ENCODE measurements at places on chromosomes 4 and X.

GRCh38 chrX:64975989-64976672, at the start of gene ZC4H2:
TSS of gene ZC4H2 (minus strand) at chrX:64976450. CDS start at chrX:64976377, 73 bp downstream.
- peak; percentile 8 for DNase-seq

- no peak for DNase-seq
Observed at GRCh38 chr4:3283916-3284315, 8.9 kb upstream of the RGS12 start.

- no peak for DNase-seq
Observed at GRCh38 chrX:121160987-121161386, 113.6 kb downstream of the GLUD2 start.

- no peak for DNase-seq
Observed at GRCh38 chr4:140096483-140096861, 57.5 kb downstream of the MAML3 start.

- peak; percentile 0 for DNase-seq
Observed at GRCh38 chrX:68490644-68491043, 8.2 kb upstream of the YIPF6 start.

DNA sequence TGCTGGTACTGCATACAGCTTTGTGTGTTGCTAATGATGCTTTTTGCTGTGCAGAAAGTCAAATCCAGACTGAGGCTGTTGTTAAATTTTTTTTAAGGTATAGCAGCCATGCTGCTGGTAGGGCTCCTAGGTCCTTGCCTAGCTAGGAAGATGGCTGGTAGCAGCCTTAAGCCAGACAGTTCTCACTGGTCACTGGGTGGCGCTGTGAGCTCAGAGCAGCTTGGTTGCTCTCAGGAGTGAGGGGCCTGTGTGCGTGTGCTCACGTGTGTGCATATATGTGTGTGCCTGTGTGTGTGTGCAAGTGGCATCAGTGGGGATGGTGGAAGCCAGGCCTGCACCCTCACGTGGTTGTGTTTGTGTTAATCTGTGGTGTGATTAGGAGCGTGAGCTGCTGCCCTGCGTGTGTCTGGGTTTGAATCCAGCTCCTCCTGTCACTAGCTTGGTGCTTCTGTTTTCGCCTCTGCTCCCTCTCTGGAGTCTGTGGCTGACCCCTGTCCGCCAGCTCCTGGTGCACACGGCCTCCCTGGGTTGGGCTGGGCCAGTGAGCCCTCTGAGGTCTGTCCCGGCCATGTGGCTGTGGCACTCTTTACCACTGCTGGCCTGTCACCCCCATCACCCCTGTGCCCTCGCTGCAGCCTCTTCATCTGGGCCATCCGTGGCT, 46.1 kb downstream of the SORCS2 start:
- no peak for DNase-seq

DNA sequence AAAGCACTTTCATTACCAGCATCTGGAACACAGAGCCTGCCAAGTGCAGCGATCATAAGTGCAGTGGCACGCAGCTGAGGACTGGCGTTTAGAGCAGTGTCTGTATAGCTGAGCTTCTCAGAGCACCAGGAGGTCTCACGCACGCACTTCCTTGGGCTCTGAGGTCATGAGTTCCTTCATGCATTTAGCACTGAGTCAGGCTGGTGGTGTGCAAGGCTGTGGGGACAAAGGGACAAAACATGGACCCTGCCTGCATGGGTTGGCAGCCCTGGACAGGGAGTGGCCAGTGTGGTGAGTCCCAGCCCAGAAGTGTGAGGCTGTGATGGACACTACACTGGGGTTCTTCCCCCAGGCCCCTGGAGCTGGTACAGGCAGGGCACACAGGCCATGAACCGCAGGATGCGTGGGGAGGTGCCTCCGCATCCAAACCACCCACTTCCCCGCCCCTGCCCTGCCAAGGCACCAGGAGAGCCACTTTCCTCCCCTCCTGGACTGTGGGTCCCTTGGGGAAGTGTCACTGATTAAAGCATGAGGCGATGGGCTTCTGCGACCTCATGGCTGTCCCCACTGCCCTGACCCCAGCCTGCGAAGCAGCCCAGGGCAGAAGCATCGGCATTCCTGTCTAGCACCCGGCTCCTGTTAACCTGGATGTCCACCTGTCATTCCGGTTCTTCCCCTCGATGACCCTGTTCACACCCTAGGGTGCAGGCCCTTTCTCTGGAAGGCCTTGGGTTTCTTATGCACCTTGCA, 37.2 kb upstream of the GPR78 start:
- DNase-seq = no peak

DNA sequence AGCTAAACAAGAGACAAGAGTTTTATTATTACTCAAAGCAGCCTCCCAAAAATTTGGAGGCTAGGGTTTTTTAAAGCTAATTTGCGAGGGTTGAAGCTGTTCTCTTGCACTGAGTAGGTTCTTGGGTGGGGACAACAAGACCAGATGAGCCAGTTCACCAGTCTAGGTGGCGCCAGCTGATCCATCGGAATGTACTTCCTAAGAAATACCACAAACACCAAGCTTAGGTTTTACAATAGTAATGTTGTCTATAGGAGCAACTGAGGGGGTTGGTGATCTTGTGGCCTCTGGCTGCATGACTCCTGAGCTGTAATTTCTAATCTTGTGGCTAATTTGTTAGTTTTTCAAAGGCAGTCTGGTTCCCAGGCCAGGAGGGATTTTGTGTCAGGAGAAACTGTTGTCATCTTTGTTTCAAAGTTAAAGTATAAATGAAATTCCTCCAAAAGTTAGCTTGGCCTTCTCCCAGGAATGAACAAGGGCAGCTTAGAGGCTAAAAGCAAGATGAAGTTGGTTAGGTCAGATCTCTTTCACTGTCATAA, 130.6 kb downstream of the SLC7A11 start:
- no peak for DNase-seq

DNA sequence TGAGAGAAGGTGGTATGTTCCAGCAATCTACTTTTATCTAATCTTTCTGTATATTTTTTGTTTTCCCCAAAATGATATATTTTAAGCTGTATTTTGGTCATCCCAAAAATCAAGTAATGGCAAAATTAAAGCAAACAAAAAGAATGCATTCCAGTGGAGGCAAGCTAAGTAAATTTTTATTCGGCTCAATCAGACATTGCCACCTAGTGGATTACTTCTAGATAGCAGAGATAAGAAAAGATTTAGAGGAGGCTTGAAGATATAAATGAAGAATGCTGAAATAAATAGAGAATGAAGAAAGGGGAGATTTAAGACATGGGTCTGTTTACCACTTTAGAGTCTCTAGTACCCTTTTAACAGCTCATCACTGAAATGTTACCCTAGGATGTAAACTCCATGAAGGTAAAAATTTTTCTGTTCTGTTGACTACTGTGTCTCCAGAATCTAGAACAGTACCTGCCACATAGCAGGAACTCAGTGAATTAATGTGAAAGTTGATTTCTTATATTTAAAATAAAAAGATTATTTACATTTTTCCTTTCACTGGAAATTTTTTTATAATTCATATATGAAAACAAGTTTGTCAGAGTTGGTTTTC, 110.9 kb upstream of the ANK2 start:
- no peak for DNase-seq

DNA sequence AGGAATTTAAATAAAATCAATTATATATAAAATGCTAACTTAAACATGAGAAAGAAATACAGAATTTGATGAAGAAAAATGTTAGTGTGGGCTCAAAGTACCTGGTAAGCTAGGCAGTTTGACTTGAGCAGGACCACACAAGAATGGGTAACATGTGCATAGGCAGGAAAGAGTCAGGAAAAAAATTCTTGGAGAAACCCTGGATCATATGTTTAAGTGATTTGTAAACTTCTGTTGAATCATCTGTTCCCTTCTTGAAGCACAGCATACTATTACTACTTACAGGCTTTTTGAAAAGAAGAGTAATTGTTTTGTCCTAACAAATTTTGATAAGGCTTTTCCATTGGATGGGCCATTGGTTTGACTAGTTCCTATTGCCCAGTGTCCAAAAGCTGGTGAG, 37.5 kb upstream of the FHDC1 start:
- no peak for DNase-seq

DNA sequence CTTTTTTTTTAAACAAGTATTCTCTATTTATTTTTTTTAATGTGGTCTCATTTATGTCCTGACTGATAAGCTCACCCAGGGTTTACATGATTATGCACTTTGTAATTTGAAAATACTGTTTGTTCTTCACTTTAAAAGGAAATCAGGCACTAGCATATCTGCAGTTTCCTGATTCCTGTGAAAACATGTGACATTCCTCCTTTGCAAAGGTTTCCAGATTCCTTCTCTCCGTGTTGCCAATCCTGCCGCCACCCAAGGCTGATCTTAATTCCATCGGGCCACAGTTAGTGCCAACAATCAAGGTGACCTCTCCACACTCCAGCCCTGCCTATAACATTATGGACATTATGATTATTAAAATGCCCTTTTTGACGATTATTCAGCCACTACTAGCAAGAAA, 225.4 kb downstream of the PCDH7 start:
- DNase-seq = no peak

DNA sequence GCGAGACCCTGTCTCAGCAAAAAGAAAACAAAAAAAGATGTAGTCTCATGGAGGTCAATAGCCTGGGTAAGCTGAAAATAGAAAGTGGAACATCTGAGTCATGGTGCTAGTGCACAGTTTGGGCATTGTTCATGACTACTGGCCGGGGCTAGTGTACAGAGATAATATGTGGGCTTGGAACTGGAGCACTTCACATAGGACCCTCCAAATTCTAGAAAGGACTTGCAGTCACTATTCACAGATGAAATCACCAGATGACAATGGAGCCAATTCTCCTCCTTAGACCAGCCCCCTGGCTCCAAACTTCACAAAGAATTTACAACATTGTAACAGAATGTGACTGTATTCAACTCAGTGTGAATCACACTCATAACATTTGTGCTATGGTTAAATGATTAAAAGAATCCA, 367.8 kb upstream of the SLC7A11 start:
- no peak for DNase-seq

- no peak for DNase-seq
Observed at GRCh38 chrX:1676866-1677265, 62.0 kb downstream of the ASMT start.

GRCh38 chr4:146238107-146238506, 23.8 kb downstream of the REELD1 start:
- no peak for DNase-seq

- no peak for DNase-seq
Observed at GRCh38 chrX:107878106-107878505, 52.4 kb downstream of the MID2 start.

DNA sequence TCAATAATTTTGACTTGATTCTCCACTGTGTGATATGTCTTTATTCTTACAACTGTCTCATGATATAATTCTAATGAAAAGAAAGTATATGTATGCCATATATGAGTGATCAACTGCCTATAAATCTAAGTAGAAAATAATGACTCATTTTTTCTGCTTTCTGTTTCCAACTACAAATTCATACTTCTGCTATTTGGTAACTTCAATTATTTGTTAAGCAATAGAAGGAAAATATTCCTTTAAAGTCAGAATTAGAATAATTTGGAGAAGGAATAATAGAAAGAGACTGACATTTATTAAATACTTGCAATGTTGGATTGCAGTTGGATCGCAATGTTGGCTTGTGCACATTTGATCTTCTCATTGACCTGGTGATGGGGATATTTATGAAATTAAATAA, 204.2 kb upstream of the PACRGL start:
- no peak for DNase-seq

DNA sequence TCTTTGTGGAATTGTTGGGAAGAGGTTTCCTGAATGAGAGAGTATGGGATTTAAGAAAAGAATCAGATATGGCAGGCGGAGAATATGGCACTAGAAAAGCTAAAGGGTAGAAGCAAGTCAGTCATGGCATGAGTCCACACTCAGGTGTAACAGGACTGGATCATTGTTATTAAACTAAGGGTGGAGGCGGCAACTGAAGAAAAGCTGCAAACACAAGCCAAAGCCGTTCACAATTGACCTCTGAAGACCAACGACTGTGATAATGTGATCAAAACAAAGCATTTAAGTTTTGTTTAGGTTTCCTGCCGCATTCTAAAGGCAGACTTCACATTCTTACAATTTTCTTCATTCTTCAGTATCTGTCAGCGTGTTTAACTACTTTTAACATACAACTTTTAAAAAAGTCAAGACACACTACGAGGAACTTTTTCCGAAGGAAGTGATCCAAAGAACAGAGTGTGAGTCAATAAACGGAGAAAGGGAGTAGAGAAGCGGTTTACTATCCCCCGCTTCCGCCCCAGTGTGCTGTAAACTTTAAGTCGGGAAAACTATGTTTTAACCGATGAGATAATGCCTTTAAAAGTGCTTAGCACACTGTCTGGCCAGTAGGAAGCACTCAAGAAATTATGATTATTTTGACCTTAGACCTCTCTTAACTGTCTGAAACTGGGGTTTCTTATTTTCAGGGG, 909 bp upstream of the SLAIN2 start:
- DNase-seq = no peak

- DNase-seq = no peak
Observed at GRCh38 chrX:40207626-40208025, 109.9 kb upstream of the BCOR start.

GRCh38 chr4:56297776-56298175, 89.5 kb downstream of the AASDH start:
- DNase-seq = no peak

- DNase-seq = peak; percentile 12
Observed at GRCh38 chrX:154371017-154371788, 3.2 kb downstream of the FLNA start.

DNA sequence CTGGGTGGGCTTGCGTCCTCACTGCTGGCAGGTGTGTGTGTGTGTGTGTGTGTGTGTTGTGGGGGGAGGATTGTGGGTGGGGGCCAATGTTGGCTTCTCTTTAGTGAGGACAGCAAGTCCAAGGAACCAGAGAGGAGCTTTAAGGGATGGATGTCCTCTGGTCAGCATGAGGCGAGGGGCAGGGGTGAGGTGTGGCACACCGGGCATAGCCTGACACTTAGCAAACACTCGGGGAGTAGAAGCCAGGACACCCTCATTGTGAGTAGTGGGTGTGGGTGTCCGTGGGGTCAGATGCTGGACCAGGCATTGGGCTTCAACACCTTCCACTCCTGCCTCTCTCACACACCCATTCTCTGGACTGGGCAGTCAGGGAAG, 2.8 kb downstream of the SORCS2 start:
- DNase-seq = no peak

- no peak for DNase-seq
Observed at GRCh38 chr4:5052726-5053425, 1.6 kb downstream of the STK32B start.

DNA sequence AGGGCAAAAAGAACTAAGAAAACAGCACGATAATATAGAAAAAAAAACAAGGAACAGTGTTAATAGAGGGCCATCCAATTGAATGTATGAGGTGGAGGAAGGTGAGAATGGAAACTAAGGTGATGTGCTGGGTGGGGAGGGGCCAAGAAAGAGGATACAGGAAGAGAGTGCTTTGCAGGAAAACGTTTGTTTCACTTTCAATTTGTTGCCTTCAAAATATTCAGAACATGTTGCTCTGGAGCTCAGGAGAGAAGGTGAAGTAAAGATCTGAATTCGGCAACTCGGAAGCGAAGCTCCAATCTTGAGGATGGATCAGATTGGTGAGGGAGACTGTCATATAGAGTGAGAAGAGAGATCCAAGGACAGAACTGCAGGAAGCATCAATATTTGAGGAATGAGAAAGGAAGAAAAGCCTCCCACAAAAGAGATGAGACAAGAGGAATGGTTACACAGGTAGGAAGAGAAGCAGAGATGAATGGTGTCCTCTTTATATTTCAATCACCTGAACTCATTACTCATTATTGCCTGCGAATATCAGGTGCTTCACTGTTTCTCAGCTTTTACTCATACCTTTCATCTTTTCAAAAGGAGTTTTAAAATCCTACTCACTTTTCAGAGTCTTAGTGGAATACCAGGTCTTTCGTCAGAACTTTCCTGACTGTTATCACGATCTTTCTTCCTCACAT, 14.7 kb upstream of the SEC24D start:
- no peak for DNase-seq

Measured in hypothalamus (tissue), 51 donors.